Cortex of kidney (tissue), 1 donor: ENCODE measurements at places on chromosomes 2 and 18.

DNA sequence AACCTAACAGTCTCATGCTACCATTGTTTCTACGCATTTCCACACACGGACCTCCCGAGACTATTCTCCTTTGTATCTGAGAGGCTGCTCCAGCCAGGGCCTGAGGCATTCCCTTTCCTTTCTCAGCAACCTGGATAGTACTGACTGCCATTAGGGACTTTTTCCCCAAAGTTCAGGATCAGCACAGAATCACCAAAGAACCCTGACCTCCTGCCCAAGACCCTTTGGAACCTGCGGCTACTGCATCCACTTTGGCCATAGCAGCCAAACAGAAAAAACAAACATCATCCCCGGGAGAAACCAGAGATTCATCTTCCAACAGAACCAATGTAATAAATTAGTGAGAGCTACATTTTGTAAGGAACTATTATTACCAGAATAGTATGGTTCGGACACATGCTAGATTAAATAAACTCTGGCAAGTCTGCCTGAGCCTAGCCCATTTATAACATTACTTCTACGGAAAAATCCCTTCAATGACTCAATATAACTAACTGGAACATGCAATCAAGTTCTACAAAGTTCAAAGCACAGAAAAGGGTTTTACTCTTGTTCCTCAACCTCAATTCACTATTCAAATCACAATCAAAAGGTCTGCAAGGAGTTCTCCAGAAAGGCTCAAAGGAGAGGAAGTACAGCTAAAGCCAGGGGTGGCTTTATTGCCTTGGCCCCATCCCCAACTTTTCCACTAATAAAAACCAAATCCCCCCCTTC lies 51.8 kb downstream of the LPIN2 start:
- no peak for DNase-seq

DNA sequence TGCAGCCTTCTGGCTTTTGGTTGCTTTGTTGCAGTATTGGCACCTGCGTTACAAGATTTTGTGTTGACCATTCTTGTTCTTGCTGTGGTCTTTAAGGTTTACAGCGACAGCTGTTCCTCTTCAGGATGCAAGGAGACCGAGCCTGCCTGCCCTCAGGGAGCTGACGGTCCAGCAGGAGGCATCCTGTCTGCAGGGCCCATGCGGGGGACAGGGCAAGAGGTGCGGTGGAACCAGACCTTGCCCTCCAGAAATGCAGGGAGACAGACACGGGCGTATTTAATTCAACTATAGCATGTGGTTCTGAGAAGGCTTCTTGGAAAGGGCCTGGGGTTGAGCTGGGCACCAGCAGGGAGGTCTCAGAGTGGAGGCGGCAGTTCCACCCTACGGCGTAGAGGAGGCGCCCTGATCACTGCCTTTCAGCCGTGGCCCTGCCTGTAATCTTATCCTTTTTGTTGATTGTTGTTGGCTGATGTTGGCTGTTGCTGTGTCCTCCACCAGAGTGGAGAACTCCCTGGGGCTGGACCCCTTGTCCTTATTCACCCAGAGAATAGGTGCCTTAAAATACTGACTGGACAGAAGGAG lies 71.7 kb downstream of the HPCAL1 start:
- no peak for DNase-seq

DNA sequence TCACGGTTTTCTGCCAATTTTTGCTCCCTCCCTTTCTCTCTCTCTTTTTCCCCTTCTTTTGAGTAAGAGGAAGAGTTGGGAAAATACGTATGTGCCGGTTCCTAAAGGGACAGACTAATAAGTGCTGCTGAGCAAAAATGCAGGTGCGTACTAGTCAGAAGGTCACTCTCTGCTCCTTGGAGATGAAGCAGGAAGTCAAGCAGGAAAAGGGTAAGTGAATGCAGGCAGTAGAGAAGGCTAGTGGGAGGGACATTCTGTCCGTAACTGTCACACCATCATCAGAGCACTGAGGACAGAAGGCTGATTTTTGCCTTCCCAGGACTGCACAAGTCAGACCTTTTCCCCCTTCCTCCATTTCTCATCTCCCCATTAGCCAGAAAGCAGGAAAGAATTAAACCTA lies 105.7 kb downstream of the CDH2 start:
- no peak for DNase-seq

DNA sequence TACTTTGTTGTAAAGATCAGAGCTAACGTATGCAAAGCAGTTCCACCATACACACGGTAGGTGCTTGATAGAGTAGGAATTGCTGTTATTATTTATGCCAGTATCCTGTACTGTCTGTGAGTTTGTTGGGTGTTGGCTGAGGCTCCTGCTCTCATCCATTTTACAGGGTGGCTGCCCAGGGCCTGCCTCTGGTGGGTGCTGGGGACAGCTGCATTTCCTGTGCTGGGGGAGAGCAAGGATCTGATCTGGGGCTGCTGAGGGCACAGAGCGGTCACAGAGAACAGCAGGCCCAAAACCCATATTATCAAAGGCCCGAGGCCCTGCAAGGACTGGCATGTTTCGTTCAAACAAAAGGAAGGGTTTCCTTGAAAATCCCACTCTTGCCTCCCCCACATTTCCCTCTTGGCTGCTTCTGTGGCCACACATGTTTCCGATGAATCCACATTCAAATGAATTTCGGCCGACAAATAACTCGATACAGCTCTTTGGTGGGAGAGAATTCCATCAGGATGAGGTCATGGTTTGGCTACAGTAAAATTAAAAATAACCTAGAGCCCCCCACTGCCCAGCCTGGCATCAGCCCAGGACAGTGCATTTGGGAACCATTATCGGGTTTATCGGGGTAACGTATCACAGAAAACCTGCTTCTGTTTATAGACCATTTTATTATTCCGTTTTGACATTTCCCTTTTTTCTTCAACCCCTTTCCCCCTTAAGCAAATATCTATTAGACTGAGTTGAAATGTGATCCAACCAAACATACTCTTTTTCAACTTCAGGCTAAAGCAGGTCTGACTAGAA lies 143.4 kb downstream of the CYRIA start:
- no peak for DNase-seq

DNA sequence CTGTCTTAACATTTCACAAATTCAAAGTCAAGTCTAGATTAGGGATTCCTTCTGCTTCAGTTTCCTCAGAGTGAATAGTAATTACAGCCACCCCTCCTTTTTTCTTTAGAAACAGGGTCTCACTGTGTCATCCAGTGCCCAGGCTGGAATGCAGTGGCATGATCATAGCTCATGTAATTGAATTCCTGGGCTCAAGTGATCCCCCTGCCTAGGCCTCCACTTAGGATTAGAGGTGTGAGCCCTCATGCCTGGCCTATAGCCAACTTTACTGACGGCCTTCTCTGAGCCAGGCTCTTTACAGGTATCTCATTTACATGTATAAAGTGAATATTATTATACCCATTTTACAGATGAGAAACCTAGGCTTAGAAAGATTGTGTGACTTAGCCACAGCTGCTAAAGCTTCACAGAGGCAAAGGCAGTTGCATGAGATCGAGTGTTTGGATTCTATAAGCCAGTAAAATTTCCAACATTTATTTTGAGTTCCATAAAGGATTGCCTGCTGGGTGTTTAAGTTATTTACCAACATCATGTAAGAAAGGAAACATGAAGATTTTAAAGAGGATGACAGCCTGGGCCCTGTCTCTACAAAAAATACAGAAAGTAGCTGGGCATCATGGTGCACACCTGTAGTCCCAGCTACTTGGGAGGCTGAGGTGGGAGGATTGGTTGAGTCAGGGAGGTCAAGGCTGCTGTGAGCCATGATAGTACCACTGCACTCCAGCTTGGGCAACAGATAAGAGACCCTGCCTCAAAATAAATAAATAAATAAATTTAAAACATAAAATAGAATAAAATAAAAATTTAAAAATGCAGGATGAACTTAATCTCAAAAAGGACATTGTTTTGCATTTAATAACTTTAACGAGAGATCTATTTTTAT lies 1.8 kb downstream of the ENOSF1 start:
- no peak for DNase-seq

DNA sequence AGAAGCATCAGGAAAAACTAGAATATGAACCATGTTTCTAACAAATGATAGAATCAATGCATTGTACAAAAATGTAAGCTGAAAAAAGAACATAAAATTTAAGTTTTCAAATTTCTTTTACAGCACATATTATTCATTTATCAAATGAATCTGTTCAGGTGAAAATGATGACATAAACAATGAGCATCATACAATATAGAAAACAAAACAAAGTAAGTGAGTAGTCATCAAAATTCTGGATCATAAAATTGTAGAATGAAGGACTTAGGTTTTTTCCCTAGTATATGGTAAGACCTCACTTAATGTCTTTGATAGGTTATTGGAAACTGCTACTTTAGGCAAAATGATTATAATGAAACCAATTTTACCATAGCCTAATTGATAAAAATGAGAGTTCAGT lies 427.0 kb upstream of the KCNH7 start:
- DNase-seq, result no peak

DNA sequence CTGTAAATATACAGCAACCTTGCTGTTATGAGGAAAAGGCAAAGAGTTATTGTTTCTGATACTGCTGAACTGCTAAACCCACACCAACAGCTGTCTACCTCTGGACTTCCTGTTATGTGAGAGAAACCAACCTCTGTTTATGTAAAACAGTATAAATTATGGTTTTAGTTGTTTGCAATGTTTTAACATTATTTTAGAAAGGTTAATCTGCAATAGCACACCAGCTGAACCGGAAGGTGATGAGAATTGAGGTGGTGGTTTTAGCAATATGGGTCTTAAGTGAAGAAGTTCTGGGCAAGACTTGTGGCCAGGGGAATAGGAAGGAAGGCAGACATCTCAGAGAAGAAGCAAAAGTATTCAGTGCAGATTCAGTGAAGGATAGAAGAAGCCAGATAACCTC lies 237.8 kb downstream of the PLCL1 start:
- DNase-seq, result no peak

GRCh38 chr2:64857581-64858471 lies 131.4 kb upstream of the SLC1A4 start:
- DNase-seq, result no peak

DNA sequence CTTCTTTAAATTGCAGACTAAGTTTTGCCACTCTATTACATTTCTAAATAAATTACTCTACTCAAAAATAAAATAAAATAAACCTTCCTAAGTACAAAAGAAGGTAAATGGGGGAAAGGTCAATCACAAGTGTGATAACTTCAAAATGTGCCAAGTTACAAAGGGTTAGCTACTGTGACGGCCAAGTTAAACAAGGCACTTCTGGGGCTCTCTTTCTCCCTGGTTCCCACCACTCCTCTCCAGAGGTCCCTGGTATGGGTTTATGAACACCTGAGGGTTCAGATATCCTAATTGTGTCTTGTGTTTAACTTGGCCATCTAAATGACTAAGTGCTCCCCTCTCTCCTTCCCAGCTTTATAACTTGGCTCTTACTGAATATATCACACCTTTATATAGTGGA lies 5.4 kb downstream of the ZNF521 start:
- no peak for DNase-seq

DNA sequence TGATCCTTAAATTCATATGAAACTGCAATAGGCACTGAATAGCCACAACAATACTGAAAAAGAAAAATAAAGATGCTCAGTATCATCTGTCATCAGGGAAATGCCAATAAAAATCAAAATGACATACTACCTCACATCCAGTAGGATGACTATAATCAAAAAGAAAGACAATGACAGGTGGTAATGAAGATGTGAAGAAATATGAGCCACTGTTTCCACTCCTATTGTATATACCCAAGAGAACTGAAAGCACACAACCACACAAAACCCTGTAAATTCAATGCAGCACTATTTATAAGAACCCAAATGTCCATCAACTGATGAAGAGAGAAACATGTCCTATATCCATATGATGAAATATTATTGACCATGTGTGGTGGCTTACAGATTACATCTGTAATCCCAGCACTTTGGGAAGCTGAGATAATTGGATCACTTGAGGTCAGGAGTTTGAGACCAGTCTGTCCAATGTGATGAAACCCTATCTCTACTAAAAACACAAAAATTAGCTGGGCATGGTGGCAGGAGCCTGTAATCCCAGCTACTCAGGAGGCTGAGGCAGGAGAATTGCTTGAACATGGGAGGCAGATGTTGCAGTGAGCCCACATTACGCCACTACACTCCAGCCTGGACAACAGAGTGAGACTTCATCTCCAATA lies 39.9 kb downstream of the MAP3K2 start:
- no peak for DNase-seq

GRCh38 chr18:44914028-44914427 lies 233.3 kb downstream of the SETBP1 start:
- DNase-seq, result no peak

GRCh38 chr2:213246497-213247281 lies 37.6 kb upstream of the SPAG16 start:
- DNase-seq, result no peak

GRCh38 chr2:102256276-102256675 lies 55.1 kb upstream of the IL1RL1 start:
- DNase-seq, result no peak
